Prostate gland (tissue), 2 donors: ENCODE measurements at places on chromosomes 1 and 21. TPM values are rescaled to one million over a fixed set of nuclear protein-coding genes. Genes with fewer than 3 reads are reported as not detected.

Gene KRTAP7-1
- total RNA-seq = not detected

Gene FAM72D
- 0.34 TPM for total RNA-seq

Gene GRHL3
- total RNA-seq = 8.1 TPM

DNA sequence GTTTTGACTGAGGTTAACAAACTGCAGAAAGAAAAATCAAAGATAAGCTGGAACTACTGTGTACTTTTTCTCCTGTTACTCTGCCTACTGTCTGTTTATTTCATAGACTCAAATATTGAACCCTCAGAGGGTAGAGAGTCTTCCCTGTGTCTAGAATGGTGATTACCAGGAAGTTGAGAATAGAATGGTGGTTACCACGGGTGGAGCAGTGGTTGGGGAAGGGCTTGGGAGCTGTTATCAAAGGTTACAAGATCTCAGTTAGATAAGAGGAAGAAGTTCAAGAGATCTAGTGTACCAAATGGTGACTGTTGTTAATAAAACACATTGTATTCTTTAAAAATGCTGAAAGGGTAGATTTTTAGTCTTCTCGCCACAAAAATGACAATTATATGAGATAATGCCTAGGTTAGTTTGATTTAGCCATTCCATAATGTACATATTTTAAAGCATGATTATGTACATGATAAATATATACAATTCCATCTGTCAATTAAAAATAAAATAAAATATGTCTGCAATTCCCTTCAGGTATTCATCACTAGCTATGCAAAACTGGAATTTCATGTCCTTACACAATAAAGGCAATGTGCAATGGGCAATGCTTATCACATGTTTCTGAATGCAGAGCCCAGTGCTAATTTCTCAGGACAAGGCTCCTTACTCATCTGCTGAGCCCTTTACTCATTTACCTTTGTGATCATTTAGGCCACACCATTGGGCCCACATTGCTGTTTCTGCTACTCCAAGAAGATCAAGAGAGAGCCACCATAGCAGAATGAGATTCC is 474.3 kb upstream of the CAMK1G start:
- H3K4me1 ChIP-seq = no peaks in the 10 kb centered on the region
- H3K27me3 ChIP-seq = no peaks in the 10 kb centered on the region
- H3K36me3 ChIP-seq = no peaks in the 10 kb centered on the region
- H3K27ac ChIP-seq = no peak overlapping the region

- no peak overlapping the region for H3K27ac ChIP-seq
- no peaks in the 10 kb centered on the region for H3K36me3 ChIP-seq
- H3K4me3 ChIP-seq = no peak overlapping the region
- H3K4me1 ChIP-seq = no peaks in the 10 kb centered on the region
- no peaks in the 10 kb centered on the region for H3K27me3 ChIP-seq
Measured at GRCh38 chr21:19648391-19648790, 1244.8 kb upstream of the TMPRSS15 start.

DNA sequence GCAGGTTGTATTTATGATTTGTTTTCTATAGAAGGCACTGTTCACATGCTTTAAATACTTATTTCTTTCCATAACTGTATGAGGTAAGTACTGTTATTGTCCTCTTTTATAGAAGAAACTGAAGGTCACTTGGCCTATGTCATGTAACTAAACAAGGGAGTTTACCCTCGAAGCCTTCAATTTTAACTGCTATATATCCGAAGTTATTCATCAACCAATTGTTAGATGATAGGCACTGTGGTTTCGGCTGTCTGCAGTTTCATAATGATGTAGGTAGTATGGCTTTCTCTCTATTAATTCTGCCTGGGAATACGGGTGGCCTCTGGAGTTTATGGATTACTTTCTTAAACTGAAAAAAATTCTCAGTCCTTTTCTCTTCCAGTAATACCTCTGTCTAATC is 413.3 kb upstream of the ADGRL2 start:
- H3K36me3 ChIP-seq = no peaks in the 10 kb centered on the region
- no peaks in the 10 kb centered on the region for H3K4me1 ChIP-seq
- H3K27me3 ChIP-seq = no peaks in the 10 kb centered on the region
- no peak overlapping the region for H3K27ac ChIP-seq

DNA sequence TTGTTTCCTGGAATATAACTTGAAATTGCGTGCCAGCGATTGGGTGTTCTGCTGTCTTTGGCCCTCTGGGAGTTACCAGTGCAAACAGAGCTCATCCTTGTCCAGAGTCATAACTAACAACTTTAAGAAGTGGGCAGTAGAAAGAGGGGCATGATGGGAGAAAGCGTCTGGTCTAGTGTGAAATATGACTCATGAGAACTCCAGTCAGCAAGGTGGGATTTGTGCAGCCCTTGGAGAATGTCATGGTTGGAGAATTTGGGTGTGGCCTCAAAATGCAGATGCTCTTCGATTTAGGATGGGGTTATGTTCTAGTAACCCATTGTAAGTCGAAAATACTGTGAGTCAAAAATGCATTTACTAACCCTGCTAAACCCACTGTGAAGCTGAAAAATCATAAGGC is 12.9 kb downstream of the ATP1B1 start:
- H3K36me3 ChIP-seq = no peaks in the 10 kb centered on the region
- H3K27ac ChIP-seq = no peak overlapping the region
- H3K4me3 ChIP-seq = no peak overlapping the region
- no peak for DNase-seq

DNA sequence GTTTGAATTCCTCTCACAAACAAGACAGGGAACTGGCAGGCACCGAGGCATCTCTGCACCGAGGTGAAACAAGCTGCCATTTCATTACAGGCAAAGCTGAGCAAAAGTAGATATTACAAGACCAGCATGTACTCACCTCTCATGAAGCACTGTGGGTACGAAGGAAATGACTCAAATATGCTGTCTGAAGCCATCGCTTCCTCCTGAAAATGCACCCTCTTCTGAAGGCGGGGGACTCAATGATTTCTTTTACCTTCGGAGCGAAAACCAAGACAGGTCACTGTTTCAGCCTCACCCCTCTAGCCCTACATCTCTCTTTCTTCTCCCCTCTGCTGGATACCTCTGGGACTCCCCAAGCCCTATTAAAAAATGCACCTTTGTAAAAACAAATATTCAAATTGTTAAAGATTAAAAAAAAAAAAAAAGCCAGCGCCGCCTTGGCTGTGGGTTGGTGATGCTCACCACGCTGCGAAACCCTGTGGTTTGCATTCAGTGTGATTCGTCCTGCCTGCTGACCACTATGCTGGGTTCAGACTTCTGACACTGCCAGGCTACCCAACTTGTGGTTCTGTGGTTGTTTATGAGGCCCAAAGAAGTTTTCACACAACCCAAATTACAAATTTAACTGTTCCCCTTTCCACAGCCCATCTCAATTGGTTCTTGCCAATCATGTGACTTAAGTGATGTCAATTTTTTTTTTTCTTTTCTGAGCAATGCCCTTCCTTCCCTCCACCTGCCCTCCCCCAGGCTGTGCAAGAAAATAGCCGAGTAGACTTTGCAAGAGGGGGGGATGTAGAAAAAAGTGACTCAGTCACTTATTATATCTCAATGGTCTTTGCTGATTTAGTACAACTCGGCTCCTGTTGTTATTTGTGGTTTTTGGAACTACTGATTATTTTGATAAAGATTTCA is at the start of gene RUNX1:
RUNX1 (minus strand) TSS at position 597 of the 912 bp plus-strand sequence.
- peak within 1 kb of the TSS; percentile 0 for H3K4me3 ChIP-seq
- H3K36me3 ChIP-seq = no peaks in the 10 kb centered on the region
- peaks cover 3% of the 10 kb centered on the region for H3K4me1 ChIP-seq
- no peak within 1 kb of the TSS for H3K27ac ChIP-seq
- no peaks in the 10 kb centered on the region for H3K27me3 ChIP-seq
- no peak for DNase-seq

DNA sequence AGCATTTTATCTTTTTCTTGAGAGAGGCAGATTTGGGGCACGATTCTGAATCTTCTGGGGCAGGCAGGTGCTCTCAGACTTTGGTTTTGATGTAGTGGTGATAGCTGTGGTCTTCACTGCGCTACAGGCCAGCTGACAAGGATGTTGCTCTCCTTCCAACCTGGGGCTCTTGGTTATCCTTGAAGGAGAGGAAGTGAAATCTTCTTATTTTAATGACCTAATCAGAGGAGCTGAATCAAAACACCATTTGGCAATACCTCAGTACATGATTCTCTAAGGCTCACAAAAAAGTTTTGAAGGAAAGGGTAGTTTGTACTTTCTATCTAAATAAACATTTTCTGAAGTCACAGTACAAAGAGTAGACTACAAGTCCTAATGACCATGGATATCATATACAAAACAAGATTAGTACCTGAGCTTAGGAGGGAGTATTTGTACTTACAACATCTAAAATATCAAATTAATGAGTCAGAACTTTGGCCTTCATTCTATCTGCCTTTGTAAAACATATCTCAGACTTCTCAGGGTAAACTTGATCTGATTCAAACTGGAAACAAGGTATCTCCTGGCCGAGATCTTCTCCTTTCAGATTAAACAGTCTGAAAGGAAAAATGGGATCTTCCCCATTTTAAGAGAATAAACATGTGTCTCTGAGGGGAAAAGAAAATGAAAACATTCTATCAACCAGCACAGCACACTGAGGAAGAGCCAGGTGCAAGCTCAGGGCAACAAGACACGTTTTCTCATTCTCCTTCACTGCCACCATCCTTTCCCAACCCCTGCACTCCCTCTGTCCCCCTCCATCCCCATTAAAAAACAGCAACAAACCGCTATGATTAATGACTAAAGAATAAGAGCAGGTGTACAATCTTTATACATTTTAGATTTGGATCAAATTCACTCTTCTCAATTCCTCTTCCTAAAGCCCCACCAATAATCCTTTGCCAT is 69.2 kb downstream of the SH3GLB1 start:
- no peaks in the 10 kb centered on the region for H3K36me3 ChIP-seq
- no peak for DNase-seq
- no peak overlapping the region for H3K4me3 ChIP-seq
- no peak overlapping the region for H3K27ac ChIP-seq
- no peaks in the 10 kb centered on the region for H3K27me3 ChIP-seq

DNA sequence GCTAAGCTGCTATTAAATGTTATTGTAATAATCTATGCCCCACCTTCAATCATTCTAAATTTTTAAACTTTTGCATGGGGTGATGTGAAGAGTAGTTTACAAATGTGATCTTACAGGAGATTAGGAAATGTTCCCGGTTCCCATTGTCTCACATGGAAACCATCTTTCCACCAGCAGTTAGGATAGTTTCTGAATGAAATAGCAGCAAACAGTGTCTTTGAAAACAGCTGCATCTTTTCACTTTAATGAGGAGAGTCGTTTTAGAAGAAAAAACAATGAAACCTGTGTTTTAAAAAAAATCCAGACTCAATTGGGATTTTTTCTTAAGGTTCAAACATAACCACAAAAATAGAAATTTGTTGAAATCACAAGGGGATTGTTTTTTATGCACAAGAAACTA is 134.2 kb downstream of the TLR5 start:
- H3K4me3 ChIP-seq = no peak overlapping the region
- no peak overlapping the region for H3K27ac ChIP-seq
- no peaks in the 10 kb centered on the region for H3K27me3 ChIP-seq
- no peaks in the 10 kb centered on the region for H3K4me1 ChIP-seq

DNA sequence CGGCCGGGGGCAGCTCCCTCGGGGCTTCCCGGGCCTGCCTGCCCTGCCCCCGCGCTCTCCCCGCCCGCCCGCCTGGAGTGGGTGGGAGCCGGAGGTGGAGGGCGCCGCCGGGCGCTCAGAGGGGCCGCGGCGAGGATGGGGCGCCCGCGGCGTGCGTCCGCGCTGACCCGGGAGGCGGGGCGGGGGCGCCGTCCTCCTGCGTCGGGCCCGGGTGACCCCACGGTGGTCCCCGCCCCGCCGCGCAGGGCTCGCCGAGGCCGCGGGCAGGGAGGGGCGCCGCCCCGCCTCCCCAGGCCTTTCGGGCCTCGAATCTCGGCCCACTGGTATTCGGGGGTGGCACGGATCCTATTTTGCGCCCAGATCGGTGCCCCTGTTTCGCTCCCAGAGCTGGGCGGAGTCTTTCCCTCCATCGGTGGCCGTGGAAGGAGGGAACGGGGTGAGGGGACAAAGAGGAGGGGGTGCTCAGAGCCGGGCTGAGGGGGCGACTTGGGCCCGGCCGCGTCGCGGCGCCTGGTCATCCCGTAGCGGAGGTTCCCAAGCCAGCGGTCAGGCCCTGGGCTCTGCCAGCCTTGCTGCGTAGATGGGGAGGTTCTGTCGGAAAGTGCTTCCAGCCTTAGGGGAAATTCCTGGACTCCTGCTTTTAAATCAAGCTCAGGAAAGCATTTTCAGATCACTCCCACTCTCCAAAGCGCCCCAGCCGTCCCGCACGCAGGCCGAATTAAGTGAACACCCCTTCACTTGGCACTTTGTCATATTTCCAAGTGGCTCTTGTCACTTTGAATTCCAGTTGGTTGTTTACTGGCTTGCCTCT is 545 bp downstream of the PATJ start:
- no peaks in the 10 kb centered on the region for H3K36me3 ChIP-seq
- H3K27me3 ChIP-seq = no peaks in the 10 kb centered on the region
- peak overlapping the region; percentile 82 for H3K4me3 ChIP-seq
- no peaks in the 10 kb centered on the region for H3K4me1 ChIP-seq

- H3K4me1 ChIP-seq = no peaks in the 10 kb centered on the region
- no peak overlapping the region for H3K27ac ChIP-seq
- H3K36me3 ChIP-seq = no peaks in the 10 kb centered on the region
- H3K4me3 ChIP-seq = no peak overlapping the region
Measured at GRCh38 chr1:111030590-111030989, 66.9 kb upstream of the LRIF1 start.

DNA sequence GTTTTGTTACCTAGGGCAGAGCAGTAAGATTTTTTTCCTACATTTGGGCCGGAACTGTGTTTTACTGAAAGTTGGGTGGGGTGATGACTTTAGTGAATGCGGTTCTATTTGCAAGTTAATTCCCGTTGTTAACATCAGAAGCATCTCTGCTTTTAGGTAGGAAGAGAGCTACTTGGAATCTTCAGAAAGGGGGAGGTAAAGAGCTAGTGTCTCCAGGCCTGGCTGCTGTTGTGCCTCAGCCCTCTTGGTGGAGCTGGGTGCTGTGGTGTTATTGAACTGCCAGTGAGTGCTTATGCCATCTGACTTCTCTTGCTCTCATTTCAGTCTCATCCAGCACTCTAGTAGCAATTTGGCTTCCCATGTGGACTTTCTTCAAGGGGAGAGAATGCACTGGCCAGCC is 3.4 kb downstream of the KDM4A start:
- H3K4me3 ChIP-seq = no peak overlapping the region
- H3K36me3 ChIP-seq = peaks cover 16% of the 10 kb centered on the region
- no peak for DNase-seq
- no peak overlapping the region for H3K27ac ChIP-seq

DNA sequence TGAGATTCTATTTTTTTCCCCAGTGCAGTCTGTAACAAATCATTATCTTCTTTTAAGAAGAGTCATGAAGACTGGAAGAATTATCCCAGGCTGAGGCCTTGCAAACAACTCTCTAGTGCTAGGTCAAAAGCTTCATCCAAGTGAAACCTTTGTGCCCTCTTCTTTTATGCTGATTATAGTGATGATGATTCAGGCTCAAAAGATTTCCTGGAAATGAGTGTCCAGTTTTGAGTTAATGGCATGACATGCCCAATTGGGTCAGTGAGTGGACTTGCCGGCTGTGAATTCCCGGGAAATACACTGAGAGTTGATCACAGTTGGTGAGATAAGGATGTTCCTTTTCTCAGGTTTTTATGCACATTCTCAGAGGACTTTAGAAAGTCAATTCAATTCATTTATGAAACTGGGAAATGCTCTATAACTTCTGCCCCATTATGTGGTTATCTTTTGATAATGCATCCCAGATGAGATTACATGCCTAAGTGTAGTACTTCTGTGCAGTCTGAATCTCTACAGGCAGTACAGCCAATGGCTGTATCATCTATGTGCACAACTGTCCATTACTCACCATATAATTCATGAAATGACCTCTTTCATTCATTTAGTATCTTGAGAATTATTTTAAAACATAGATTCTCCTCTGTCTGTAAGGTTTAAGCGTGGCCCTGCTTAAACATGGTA is 66.2 kb downstream of the S1PR1 start:
- no peak for DNase-seq
- H3K27me3 ChIP-seq = no peaks in the 10 kb centered on the region
- no peaks in the 10 kb centered on the region for H3K4me1 ChIP-seq
- no peak overlapping the region for H3K4me3 ChIP-seq
- H3K27ac ChIP-seq = no peak overlapping the region
- H3K36me3 ChIP-seq = no peaks in the 10 kb centered on the region
